BJ (cell line): ENCODE measurements at places on chromosomes 7 and 10.

- DNase-seq: no peak
These were observed 63.3 kb downstream of the MRC1 start for GRCh38 chr10:17872191-17873091.

DNA sequence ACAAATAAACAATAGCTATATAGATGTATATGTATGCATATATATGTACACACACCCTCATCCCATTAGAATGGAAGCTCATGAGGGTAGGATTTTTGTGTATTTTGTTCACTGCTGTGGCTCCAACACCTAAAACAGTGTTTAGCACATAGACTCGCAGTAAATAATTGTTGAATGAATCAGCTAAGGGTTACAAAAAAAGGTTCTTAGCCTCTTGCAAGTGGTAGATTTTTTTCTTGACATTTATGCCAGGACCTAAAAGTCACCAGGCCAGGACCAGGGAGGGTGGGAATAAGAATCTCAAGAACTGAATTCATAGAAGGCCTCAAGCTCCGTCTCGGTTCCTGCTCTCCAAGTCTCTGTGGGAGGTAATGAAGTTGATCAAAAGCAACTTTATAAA lies 82.5 kb upstream of the CAPZA2 start:
- DNase-seq: no peak

- DNase-seq: no peak
These were observed 76.0 kb downstream of the ATXN7L1 start for GRCh38 chr7:105800442-105800841.

GRCh38 chr7:135238112-135238744 lies 4.6 kb downstream of the STRA8 start:
- no peak for DNase-seq

DNA sequence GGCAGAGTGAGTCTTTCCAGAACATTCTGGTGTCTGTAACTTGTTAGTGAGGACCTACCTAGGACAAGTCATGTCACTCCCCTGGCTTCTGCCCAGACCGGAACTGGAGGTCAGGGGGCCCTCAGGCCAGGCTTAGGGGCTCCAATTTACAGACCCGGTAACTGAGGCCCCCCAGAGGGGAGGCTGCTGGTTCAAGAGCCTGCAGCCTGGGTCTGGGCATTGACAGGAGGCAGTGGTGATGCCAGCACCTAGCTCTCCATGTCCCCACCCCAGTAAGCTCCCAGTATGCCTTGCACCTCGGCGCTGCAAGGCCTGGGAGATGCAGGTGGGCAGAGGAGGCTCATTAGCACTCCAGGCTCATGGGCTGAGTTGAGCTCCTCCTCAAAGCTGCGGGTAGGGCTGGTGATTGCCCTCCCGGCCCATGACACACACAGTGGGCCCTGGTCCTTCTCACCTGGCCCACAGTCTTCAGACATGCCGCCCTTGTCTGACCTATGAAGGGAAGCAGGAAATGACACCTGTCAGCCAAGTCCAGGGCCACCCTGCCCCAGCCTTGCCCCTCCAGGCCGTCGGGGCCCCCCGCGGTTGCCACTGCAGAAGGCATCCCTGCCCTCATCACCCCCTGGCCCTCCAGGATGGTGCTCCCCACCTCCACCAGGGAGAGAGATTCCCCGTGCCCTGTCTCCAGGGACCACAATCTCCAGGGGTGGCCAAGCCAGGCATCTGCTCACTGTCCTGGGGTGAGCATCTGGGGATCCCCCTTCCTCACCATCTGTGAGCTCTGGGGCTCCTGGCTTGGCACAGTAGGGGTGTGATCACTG lies 88.3 kb upstream of the TMEM248 start:
- DNase-seq: no peak

- DNase-seq: no peak
These were observed 46.4 kb downstream of the CASD1 start for GRCh38 chr7:94556028-94556427.
